ENCODE measurements at places on chromosomes 2 and 18.

DNA sequence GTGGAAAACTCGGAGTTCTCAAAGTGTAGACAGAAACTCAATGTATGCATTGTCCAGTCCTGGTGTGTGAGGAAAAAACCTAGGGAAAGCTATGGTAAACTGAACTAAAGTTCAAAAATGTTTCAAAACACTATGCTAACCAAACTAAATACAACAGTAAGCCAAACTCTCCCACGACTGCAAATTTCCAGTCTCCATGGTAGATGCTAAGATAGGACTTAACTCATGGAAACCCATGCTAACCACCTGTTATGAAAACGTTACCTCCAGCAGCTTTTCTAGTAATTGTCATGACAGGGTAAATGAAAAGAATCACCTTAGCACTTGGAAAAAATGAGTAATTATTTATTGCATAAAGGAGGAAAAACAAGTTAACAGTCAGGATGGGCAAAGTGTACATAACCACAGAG, 135.7 kb upstream of the EPC2 start:
- DNase-seq: no peak

- no peak for DNase-seq
Observed at GRCh38 chr2:165114346-165114939, 89.4 kb downstream of the SCN3A start.

DNA sequence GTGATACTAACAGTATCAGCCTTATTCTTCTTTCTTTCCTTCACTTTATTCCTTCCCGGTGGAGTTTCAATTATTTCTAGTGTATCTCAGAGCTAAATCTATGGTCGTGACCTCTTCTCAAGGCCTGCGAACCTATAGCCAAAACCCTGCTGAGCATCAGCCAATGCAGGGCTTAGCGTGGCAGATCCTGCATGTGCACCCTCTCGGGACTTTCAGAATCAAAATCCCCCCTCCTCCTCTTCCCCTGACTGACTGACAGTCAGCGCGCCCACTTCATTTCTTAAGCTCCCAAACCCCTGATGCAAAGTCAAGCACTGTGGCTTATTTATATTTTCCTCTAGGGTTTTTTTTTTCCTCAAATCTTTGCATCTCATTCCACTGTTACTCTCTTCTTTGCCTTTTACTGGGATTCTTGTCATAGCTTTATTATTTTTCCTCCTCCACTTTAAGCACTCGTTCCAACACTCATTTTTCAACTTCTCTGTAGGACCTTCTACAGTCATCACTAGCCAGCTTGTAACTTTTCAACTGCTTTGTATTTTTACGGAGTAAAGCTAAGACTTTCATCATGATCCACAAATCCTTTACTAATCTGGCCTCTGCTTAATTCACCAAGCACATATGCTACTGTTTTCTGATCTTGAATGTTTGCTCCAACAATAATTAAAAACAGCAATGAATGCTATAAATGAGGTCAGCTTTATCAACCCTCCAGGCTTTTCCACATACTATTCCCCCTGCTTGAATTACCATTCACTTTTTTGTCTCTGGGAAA, 896.5 kb upstream of the PIK3C3 start:
- no peak for DNase-seq

- DNase-seq: no peak
Observed at GRCh38 chr18:2717407-2717806, 61.9 kb downstream of the SMCHD1 start.

DNA sequence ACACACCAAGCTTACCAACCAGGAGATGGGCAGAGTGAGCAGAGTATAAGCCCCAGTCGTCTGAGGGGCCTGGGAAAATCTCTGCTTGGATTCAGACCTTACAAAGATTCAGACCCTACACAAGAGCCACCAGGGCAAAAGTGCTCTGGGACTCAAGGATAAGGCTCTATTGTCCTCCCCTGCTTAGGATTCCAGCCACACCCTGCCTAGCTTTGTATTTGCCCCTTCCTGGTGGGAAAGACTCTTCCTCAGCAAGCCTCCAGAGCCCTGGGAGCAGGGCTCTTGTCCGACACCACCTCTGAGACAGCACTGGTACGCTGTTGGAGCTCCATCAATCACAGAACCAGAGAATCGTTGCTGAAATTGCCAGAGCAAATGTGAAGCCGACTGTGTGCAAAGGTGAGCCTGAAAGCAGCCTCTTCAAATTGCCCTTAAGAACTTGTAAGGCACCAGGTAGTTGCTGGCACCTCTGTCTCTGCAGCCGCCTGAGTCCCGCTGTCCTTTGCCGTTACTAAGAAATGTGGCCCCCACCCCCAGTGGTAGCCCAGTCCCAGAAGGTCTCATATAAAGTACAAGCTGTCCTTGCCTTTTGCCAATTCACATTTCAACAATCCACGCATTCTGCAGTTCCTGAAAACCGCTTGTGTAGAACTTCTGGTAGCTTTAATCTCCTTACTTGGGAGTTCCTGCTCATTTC, 148.7 kb downstream of the CTIF start:
- DNase-seq: no peak

DNA sequence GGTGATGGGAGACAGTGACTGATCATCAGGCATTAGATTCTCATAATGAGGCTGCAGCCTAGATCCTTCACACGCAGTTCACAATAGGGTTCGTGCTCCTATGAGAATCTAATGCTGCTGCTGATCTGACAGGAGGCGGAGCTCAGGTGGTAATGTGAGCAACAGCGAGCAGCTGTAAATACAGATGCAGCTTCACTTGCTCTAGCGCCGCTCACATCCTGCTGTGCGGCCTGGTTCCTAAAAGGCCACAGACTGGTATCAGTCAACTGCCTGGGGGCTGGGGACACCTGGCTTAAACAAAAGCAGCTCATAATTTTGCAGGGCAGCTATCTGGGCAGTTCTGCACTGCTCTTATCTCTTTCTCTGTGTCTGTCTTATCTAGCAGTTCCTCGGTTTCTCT, 20.4 kb upstream of the CD226 start:
- peak; percentile 30 for DNase-seq

GRCh38 chr2:151204756-151205155, 56.9 kb downstream of the RBM43 start:
- DNase-seq: no peak

GRCh38 chr2:14903709-14904374, 271.3 kb downstream of the LRATD1 start:
- DNase-seq: peak; percentile 21

DNA sequence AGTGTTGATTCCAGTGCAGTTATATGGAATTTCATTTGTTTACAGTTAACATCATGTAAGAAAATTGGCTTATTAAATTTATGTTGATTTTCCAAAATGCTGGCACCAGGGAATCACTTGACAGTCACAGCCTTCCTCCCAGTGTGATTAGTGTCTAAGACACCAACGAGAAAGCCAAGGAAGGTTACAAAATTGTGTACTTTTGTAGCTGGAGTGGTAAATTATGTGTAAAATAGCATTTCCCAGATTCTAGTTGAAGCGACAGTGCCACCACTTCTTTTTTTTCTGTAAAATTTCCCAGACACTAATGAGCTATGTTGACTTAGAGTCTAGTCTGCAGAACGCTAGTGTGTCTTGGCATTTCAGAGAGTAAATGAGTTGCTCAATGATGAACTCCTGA, 101.3 kb downstream of the NCK2 start:
- no peak for DNase-seq

DNA sequence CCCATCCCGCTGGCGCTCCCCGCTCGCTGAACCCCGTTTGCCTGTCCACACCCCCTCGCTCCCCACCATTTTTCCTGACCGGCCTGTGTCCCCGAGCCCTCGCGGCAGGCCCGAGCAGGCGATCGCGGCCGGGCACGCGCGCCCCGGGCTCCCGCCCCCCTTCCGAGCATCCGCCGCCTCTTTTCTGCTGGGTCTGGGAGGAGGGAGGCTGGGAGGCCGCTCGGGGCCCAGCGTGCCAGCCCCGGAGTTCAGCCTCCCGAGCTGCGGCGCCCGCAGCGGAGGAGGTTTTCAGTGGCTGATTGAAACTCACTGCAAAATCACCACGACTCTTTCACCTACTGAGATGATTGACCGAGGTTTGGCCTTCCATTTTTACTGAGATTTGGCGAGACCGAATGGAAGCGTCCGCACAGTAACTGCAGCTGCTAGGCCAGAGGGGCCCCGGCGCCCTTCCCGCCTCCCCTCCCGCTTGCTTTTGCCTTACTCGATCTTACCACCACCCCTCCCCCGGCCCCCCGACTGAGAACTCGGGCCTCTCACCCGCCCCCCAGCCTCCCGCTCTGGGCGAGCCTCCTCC, 4.8 kb downstream of the SOX11 start:
- no peak for DNase-seq

GRCh38 chr18:73739098-73739497, 408.5 kb downstream of the FBXO15 start:
- DNase-seq: no peak

DNA sequence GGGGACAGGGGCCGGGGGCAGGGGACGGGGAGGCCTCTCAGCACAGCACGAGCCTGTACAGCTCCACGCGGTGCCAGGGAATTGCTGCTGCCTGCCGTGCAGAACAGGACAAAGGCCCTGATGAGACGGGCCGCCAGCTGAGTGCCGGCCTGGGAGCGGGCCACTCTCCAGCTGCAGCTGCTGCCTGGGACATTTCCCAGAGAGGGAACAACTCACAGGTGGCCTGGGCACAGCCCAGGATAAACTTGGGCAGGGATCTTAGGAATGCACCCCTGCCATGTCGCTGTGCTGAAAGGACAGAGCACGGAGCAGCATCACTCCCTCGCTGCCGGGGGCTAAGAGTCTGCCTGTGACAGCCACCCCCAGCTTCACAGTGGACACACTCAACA, 38.8 kb downstream of the CENPO start:
- no peak for DNase-seq

DNA sequence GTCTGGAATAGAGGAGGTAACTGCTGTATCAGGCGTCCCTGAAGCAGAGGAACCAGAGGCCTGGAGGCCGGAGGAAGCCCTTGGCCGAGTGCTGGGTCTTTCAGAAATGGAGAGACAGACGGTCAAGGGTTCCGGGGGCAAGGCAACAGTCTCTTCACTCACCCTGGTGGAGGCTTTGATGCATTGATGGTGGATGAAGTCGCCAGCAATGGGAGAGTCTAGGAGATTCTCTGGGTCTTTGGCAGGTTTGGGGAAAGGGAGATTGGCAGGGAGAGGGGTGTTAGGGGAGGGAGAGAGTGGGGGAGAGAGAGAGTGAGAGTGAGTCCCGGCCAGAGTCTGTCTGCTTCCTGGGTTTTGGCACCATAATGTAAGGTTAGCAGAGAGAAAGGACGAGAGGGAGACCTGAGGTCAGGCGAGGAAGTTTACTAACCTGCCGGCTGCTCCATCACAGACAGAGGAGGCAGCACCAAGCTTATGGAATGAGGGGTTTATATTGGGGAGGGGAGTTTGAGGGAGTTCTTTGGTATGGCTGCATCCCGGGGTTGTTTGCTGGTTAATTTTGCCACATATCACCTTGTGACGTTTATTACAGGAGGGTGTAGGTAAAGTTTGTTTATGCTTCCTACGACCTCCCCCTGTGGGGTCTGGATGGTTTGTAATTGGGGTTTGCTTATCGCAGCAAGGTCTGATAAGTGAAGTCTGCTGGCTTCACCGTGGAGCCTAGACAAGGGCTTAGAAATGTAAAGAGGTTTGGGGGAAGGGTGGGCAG, 19.6 kb downstream of the COMMD1 start:
- DNase-seq: no peak

DNA sequence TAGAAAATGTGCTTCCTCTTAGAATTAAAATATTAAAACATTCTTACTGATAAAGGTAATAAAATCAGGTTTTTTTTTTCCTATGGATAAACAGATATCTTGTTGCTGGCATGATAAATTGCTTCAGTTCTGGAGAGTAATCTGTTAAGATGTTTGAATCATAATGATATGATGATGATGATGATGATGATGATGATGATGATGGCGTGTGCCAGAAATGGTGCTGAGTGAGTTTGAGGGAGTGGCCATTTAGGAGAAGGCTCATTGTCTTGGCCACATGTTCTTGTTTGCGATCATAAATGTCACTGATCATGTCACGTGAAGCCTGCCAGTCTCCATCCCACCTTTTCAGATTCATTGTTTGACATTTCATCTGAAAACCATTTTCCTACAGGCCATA, 35.0 kb downstream of the ADAM23 start:
- DNase-seq: no peak

GRCh38 chr2:32931945-32932709, 14.6 kb upstream of the LTBP1 start:
- no peak for DNase-seq

DNA sequence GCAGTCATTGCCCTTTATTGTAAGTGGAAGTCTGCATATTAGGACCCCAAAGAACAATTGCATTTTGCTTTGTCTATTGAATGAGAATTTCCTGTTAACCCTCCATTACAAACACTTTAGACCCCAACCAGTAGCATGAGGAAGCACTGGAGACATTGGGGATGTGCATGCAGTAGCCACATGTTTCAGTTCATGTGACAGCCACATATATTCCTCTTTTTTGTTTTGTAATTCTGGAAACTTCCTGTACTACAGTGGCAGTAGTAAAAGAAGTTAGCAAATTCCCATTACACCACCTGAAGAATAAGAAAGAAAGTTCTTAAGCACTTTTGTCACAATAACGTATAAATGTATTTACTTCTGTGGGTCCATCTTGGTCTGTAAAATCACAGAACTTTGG, 281.1 kb upstream of the SLC14A2 start:
- DNase-seq: no peak

DNA sequence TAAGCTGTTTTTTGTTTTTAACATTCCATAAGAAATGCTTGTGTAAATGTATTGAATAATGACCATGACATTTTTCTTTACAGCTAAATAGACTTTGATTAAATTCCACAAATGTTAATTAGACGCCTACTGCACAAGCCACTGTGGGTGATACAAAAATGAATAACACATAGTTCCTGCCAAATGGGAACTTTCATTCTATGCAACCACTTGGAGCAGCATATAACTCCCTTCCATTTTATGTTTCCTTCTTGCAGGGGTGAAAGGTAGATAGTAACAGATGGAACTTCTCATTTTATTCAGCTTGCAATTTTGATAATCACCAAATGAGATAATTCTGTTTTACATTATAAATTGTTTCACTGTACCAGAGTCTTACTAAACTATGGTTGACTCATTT, 70.0 kb upstream of the THUMPD2 start:
- DNase-seq: no peak

DNA sequence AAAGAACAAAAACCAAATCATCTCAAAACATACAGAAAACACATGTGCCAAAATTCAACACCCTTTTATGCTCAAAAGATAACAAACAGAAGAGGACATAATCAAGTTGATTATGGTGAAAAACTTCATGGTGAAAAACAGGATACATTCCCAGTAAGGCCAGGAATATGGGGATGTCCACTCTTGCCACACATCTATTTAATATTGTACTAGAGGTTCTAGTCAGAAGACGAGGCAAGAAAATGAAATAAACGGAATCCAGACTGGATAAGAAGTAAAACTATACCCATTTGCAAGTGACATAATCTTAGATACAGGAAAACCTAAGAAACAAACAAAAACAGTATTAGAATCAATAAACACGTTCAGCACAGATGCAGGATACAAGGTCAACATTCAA, 40.8 kb downstream of the MAP3K2 start:
- DNase-seq: no peak

All from activated CD8-positive, alpha-beta memory T cell treated with anti-CD3 and anti-CD28 coated beads, Interleukin-2, amount 50 U/mL, for 4 hours (primary cell).